ENCODE measurements at places on chromosomes 7 and 10.
A peak's percentile ranks its signal among the peaks of the same experiment; 100 is the strongest.

DNA sequence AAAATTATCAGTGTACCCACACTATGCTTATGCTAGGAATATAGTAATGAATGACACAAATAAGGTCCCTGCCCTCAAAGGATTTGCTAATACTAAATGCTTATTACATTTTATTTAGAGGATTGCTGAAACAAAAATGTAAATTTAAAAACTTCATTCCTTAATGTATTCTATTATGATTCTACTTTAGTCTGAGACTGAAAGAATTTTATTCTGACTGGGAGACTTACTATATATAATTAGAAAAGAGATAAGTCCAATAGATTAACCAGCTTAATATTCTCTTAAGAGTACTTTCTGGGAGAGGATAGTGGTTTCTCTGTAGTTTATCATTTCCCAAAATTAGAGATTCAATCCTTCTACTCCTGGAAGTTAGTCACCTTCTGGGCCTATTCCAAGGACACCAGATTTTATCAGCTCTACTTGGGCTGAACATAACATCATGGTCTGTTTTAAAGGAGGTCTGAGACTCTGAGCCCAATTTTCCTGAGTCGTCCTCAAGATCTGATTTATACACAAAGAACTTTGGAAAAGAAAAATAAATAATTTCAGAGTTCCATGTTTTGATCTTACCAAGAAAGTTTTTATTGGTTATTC is 41.1 kb downstream of the ASZ1 start:
- no peak for DNase-seq

DNA sequence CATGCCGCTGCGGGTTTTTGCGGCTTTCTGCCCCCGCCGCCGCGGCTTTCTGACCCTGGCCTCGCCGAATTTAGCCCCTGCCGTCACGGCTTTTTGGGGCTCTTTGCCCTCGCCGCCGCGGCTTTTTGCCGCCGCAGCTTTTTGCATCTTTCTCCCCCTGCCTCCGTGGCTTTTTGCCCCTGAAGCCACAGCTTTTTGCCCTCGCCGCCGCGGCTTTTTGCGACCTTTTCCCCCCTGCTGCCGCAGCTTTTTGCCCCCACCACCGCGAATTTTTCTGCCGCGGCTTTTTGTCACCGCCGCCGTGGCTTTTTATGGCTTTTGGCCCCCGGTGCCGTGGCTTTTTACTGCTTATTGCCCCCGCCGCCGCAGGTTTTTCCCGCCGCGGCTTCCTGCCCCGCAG is 636.5 kb downstream of the ZNF716 start:
- no peak for DNase-seq

- no peak for DNase-seq
Measured at GRCh38 chr10:28849309-28849708, 172.0 kb downstream of the BAMBI start.

GRCh38 chr7:130961128-130961601 is 227.2 kb upstream of the KLF14 start:
- DNase-seq, result peak; percentile 82

- no peak for DNase-seq
Measured at GRCh38 chr10:49359349-49360270, 36.3 kb downstream of the DRGX start.

DNA sequence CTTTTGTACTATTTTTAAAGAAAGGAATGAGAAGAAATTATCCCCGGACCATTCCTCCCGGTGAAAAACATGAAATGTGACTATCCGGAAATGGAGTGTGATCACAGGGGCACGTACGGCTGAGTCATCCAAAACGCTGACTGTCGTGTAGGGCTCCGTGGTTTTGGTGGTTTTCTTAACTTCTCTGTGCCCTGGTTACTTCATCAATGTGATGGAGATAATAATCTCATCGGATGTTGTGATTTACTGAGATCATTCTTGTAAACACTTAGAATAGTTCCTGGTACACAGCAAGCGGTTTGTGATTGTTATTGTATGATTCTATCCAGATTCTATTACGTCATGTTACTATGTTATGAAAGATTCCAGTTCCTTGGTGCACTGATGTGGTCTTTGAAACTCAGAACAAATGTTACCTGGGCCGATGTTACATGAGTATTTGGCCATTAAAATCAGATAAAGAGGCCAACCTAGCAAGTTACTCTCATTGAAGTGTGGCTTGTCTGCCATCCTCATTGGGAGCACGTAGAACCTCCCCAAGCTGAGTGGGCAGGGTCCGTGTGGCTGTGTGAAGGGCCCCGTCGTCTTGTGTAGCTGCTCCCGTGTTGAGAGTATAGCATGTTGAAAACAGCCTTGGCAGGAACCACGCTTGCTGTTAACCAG is 99.5 kb downstream of the CAMK1D start:
- DNase-seq, result peak; percentile 65

- no peak for DNase-seq
Measured at GRCh38 chr7:100719523-100720278, 567 bp upstream of the EPO start.

- no peak for DNase-seq
Measured at GRCh38 chr10:75247797-75248196, 12.0 kb upstream of the COMTD1 start.

DNA sequence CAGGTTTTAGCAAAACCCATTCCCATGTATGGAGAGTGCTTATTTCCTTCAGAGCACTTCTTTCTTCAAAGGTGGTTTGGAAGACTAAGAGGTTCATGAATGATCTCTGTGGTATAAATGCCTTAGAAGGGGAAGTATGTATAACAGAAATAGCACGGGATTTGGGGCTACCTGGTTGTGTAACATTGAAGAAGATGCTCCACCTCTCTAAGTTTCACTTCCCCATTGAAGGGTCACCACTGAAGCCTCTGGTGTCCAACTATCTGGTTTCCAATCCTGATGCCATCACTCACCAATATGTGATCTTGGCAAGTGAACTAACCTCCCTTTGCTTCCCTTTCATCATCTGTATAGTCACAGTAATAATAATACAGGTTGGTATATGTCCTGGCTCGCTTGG is 37.2 kb downstream of the CYCS start:
- no peak for DNase-seq
